Osteoblast (primary cell): ENCODE measurements at places on chromosomes 1 and 21.
A peak's percentile ranks its signal among the peaks of the same experiment; 100 is the strongest.

DNA sequence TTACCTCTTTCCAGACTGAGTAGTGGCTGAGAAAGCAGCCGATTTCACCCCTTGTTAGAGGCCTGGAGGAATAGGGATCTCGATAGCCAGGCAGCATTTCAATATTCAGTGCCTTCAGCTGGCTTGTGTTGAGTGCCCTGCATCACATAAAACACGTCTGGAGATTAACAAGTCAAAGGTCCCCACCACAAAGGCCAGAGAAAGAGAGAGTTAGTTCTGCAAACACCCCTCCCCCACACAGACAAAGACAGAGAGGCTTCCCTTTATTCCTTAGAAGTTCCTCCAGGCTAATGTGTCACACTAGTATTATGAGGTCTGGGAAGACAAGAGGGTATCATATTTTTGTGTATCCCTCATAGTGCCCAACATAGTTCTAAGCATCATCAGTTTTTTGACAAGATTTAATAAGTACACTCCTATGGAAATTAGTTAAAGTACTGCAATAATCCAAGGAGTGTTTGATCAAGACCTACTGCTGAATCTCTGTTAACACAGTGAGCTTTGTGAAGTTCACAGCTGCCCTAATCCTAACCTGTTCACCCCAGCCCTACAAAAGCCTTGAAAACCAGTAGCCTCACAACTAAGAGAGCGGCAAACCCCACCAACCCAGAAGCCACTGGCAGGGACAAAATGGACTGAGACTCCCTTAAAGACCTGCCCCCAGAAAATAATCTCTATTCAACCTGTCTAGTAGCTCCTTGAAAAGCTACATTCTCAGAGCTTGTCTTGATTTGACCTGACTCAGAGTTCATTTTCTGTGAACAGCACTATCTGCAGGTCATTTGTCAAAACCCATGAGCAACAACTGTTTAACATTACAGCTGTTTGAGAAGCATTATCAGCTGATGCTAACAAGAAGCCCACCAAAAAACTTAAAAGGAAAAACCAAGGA, 91.9 kb downstream of the COLGALT2 start:
- no peaks in the 10 kb centered on the region for H3K36me3 ChIP-seq
- no peaks in the 10 kb centered on the region for H3K27me3 ChIP-seq
- DNase-seq, result no peak

DNA sequence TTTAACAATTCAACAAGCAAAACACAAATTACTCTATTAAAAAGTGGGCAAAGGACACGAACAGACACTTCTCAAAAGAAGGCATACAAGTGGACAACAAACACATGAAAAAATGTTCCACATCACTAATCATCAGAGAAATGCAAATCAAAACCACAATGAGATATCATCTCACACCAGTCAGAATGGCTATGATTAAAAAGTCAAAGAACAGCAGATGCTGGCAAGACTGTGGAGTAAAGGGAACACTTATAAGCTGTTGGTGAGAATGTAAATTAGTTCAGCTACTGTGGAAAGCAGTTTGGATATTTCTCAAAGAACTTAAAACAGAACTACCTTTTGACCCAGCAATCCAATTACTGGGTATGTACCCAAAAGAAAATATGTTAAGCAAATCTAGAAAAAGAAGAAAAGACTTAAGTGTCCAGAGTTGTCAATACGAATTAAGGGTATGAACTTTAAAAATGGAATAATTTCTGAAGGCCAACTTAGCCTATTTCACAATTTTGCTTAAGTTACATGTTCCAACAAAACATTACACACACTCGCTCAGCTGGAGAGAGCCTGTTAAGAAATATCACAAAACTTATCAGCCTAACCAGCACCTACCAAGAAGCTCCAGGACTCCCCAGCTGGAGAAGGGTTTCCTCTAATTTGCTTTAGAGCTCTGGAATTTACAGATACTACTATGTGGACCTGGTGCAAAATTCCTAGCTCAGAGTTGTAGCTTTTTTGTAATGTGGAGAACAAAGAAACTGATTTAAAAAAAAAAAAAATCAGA, 232.1 kb downstream of the DUSP10 start:
- no peaks in the 10 kb centered on the region for H3K36me3 ChIP-seq
- H3K27ac ChIP-seq, result no peak overlapping the region
- no peaks in the 10 kb centered on the region for H3K4me1 ChIP-seq
- no peaks in the 10 kb centered on the region for H3K27me3 ChIP-seq

GRCh38 chr1:11516961-11517635, 38.1 kb downstream of the DISP3 start:
- H3K27ac ChIP-seq, result no peak overlapping the region
- no peaks in the 10 kb centered on the region for H3K36me3 ChIP-seq
- no peak overlapping the region for H3K4me3 ChIP-seq
- DNase-seq, result peak; percentile 58

GRCh38 chr1:17289721-17290120, 18.3 kb upstream of the PADI4 start:
- peaks cover 20% of the 10 kb centered on the region for H3K27me3 ChIP-seq
- peaks cover 18% of the 10 kb centered on the region for H3K4me1 ChIP-seq
- no peak overlapping the region for H3K4me3 ChIP-seq
- no peaks in the 10 kb centered on the region for H3K36me3 ChIP-seq
- no peak overlapping the region for H3K27ac ChIP-seq
- peak; percentile 44 for DNase-seq

GRCh38 chr1:32848354-32849063, 22.2 kb downstream of the FNDC5 start:
- no peak overlapping the region for H3K4me3 ChIP-seq
- no peak for DNase-seq
- H3K27ac ChIP-seq, result no peak overlapping the region
- H3K27me3 ChIP-seq, result no peaks in the 10 kb centered on the region
- H3K36me3 ChIP-seq, result peaks cover 23% of the 10 kb centered on the region
- no peaks in the 10 kb centered on the region for H3K4me1 ChIP-seq
